ENCODE measurements at places on chromosomes 4 and X. TPM values are rescaled to one million over a fixed set of nuclear protein-coding genes. Genes with fewer than 3 reads are reported as not detected.
A peak's percentile ranks its signal among the peaks of the same experiment; 100 is the strongest.

DNA sequence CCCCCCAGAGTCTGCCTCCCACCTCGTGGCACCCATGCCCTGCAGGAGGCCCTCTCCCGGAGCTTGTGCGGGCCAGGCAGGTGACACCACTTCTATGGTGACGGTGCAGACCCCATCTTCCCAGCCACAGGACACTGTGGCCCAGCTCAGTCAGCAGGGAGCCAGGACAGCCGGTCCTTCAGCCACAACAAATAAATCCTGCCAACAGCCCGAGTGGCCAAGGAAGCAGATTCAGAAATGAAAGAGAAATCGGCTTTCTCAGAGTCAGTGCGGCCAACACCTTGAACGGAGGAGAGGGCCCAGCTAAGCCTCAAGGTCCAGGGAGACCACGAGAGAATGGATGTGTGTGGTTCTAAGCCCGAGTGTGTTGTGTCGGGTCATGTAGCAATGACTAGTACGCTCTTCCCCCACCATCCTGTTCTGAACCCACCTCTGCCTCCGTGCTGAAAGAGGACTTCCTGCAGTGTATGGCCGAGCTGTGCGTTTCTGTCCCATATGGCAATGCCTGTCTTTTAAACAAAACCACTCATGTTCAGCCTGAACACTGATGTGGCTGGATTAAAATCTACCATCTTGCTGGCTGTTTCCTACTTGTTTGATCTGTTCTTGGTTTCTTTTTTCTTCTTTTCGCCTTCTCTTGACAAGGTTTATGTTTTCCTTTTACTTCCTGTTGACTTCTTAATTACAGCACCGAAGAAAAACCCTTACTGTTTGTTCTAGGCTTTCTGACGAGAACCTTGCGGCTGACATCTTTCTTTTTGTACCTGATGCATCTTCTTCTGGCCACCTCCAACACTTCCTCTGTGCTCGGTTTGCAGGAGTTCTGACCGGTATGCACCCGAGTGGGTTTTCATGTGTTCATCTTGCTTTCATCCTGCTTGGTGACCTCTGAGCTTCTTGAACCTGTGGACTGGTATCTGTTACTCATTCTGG, 53.1 kb downstream of the GAK start:
- DNase-seq: peak; percentile 66

DNA sequence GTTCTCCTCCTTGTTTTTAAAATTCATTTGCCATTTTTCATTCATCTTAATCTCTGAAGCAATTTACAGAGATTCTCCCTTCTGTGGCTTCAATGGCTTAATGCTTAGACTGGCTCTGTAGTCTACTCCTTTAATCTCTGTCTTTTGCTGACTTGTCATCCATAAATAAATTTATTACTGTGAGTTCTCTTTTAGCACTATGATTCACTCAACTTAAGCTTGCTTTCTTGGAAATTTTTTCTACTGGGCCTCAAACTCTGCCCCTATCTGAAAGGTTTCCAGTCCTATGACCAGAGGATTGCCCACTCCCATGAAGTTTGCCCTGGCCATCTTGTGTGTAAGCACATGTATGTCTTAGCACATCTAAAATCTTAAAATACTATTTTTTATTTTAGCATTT, 251.1 kb downstream of the DCLK2 start:
- DNase-seq: no peak

GRCh38 chrX:101958139-101958538, 26.3 kb upstream of the ZMAT1 start:
- DNase-seq: no peak

Gene SMPX
- not detected for total RNA-seq

Gene CWH43
- not detected for total RNA-seq

DNA sequence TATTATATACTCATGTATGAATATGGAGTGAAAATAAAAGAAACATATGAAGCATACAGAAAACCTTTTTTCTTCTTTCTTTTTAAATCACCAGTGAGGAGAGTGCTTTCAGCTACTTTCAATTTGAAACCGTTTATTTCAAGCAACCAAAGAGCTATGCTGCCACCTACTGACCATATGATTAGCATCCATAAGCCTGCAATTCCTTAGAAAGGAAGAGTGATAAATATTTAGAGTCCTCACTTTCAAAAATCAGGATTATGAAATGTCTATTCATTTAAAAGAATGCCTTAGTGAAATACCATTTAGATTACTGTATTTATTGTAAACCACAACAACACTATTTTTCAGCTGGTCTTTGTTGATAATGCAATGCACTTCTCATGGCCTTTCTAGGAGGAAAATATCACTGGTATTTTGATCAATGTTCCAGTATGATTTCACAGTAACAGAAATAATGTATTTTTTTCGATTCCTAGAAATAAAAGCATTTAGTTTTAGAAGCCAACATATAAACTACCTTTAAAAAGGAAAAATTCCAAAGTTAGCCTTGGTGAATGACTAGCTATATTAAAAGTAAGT, 667.6 kb downstream of the PCDH18 start:
- peak; percentile 48 for DNase-seq

- no peak for DNase-seq
These were observed 59.0 kb downstream of the NFKB1 start for GRCh38 chr4:102560115-102560514.

DNA sequence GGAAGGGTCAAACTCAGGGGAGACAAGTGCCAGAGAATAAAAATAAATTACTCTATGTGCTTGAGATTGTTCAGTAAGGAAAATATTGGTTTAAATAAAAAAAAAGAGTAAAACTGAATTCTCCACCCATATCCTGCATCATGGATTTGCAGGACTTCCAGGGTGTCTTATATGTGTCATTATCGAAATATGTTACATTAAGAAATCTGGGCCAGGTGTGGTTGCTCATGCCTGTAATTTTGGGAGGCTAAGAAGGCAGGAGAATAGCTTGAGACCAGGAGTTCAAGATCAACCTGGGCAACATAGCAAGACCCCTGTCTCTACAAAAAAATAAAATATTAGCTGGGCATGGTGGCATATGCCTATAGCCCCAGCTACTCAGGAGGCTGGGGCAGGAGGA, 104.9 kb downstream of the PPP3CA start:
- no peak for DNase-seq

- no peak for DNase-seq
These were observed 139.5 kb upstream of the NOCT start for GRCh38 chr4:138875891-138876608.

Gene RRH
- 0.22 TPM for total RNA-seq

Gene SSX2B
- total RNA-seq: not detected

- DNase-seq: no peak
These were observed 69.3 kb upstream of the PDE5A start for GRCh38 chr4:119697887-119698393.

DNA sequence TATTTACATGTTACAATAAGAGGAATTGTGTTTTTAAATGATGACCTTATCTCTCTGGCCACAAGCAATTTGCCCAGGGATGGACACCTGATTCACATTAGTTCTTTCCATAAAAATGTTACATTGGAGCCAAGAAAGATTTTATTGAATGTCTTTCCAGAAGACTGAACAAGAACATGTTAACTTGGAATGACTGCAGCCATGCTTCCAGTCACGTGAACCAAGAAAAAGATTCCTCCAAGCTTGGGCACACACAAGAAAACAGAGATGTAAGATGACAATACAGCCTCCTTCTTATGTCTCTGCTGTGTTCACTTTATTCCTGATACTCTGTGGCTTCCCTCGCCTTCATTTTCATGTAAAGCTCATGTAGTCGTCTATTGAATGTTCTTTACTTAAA, 737.6 kb downstream of the TRIML1 start:
- DNase-seq: no peak

GRCh38 chr4:5759236-5760075, 48.5 kb downstream of the EVC start:
- no peak for DNase-seq

Gene OSTC
- 70.2 TPM for total RNA-seq

DNA sequence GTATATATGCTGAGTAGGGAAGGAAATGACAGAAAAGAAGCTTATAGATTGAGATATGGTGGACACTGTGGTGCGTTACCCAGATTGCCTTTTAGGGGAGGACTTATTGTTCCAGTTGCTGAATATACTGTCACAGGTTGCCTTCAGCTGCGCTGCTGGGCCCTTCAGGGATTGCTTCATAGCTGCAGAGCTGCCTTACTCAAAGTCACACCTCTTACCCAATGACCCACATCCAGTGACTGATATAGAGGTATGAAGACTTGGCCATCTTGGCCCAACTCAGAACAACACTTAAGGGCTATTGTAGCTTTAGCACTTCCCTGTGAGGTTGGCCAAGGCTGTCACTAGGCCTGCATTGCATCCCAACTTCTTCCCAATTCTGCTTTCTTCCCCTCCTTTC, 63.4 kb upstream of the TMEM164 start:
- no peak for DNase-seq

DNA sequence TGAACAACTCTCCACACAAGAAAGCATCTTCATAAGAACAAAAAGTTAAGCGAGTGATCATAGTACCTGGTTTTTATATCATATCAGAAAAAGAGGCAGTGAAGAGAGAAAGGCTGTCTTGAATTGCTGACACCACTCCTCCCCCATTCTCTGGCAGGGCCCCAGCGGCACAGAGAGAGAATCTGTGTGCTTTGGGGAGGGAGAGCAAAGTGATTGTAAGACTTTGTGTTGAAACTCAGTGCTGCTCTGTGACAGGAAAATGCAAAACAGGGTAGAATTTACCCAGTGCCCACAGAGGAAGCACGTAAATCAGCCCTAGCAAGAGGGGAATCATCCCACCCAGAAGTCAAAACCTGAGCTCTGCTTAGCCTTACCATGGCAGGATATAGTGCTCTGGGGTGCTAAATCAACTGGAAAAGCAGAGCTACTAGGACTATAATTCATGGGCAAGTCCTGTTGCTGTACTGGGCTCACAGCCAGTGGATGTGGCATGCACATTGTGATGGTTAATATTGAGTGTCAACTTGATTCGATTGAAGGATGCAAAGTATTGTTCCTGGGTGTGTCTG, 174.6 kb downstream of the PRR32 start:
- no peak for DNase-seq

- peak; percentile 8 for DNase-seq
These were observed 15.3 kb downstream of the PDK3 start for GRCh38 chrX:24480400-24480865.

Gene GAGE1
- total RNA-seq: not detected

Gene BCLAF3
- total RNA-seq: 6.8 TPM
